Stimulated activated CD4-positive, alpha-beta T cell treated with anti-CD3 and anti-CD28 coated beads, TNF-alpha, amount 100 ng/mL, for 48 hours (primary cell): ENCODE measurements at places on chromosomes 2 and 18.

GRCh38 chr2:42905341-42906110, 113.1 kb upstream of the HAAO start:
- DNase-seq, result no peak

GRCh38 chr18:23920054-23920453, 94.5 kb upstream of the TTC39C start:
- DNase-seq, result no peak

DNA sequence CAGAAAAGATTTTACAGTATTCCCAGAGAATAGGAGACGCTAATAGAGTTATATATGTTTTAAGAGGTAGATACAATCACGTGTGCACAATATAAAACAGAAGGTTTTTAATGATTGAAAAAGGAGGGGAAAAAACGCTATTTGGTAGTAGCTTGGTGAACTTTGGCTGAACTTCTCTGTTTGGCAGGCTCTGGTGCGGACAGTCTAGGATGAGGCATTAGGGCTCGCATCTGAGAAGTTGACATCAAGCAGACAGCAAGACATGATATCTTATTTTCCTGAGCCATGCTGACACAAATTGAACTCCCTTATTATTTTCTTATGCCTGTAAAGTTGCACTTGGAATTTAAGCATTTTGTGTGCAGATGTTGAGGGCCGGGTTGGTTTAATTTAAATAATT, 176.6 kb downstream of the EN1 start:
- no peak for DNase-seq

- DNase-seq, result no peak
These were observed 88.9 kb upstream of the CRIM1 start for GRCh38 chr2:36266536-36267121.

DNA sequence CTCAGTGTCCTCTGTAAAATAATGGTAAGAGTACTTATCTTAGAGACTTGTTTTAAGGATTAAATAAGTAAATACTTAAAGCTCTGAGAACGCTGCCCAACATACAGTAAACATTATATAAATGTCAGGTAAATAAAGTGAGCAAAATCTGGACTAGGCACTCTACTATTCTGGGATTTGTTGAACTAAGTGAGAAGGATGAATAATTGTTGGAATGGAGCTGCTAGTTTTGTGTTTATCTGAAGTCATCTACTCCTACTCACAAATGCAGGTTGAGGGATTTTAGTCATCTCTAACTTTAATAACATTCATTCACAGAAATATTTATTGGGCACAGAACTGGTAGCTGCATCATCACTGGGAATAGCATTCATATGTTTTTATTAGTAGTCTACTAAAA, 103.4 kb downstream of the MEIS1 start:
- DNase-seq, result no peak

GRCh38 chr2:7437141-7437540, 519.9 kb downstream of the RNF144A start:
- DNase-seq, result no peak

- no peak for DNase-seq
These were observed 39.6 kb downstream of the DOK1 start for GRCh38 chr2:74593826-74594772.

DNA sequence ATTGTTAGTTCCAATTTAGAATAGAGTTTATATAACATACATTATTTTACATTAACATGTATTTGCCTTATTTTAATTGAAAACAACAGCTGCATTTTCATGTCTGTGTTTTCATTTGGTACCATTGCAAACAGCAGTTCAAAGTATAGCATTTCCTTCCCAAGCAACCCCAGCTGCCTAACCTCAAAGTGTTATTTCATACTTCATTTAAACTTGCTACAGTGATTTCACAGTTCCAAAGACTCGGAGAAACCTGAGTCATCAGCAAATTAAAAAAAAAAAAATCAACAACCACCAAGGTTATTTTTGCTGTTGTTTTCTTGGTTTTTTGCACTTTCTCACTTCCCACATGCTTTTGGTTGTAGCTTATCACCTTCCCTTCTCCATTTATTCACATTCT, 236.5 kb upstream of the SPHKAP start:
- DNase-seq, result no peak

GRCh38 chr18:34818064-34818463, 108.0 kb downstream of the DTNA start:
- DNase-seq, result no peak

DNA sequence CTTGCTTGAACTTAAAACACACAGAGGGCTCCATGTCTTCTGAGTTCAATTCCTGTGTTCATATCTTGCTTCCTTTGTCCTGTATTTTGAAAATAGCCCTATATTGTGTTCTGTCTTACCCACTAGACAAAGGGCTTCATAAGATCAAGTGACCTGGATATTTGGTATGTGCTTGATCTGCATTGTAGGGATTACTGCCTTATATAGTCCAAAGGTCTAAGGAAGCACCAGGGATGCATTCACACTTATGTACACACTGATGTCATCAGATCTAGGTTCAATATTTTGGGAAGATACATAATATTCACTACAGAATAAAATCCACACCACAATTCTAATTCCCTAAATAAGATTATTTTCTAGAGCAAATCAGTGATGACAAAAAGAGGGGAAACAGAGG, 278.0 kb upstream of the KYNU start:
- no peak for DNase-seq

GRCh38 chr2:234083572-234084348, 33.3 kb downstream of the SPP2 start:
- no peak for DNase-seq

DNA sequence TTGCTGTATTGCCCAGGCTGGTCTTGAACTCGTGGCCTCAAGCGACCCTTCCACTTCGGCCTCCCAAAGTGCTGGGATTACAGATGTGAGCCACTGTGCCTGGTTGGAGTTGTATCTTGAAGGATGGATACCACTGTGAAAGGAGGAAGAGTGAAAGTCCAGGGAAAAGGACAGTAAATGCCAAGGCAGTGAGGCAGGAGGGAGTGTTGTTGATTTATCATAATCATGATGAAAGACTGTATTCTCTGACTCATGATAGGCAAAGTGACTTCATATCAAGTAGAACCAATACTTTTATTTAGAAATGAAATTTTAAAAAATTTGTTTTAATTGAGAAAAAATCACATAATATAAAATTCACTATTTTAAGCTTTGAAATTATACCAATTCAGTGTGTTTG, 162.3 kb downstream of the ARHGAP28 start:
- DNase-seq, result no peak

DNA sequence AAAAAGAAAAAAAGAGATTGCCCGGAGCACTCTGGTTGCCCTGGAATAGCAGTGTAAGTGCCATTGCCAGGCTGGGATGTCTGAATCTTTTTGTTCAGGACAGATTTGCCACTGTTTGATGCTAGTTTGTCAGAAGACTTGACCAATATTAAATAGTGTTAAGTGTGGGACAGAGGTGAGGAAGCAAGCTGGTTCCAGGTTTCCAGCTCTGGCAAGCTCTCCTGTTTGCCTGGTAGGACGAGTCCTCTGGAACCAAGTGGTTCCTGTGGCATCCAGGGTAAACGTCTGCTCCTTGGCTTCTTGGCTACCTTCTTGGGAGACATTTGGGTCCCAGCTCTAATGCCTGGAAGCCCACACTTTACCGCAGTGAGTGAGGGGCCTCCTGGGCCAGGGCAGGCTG, 20.8 kb upstream of the IGFBP5 start:
- no peak for DNase-seq

DNA sequence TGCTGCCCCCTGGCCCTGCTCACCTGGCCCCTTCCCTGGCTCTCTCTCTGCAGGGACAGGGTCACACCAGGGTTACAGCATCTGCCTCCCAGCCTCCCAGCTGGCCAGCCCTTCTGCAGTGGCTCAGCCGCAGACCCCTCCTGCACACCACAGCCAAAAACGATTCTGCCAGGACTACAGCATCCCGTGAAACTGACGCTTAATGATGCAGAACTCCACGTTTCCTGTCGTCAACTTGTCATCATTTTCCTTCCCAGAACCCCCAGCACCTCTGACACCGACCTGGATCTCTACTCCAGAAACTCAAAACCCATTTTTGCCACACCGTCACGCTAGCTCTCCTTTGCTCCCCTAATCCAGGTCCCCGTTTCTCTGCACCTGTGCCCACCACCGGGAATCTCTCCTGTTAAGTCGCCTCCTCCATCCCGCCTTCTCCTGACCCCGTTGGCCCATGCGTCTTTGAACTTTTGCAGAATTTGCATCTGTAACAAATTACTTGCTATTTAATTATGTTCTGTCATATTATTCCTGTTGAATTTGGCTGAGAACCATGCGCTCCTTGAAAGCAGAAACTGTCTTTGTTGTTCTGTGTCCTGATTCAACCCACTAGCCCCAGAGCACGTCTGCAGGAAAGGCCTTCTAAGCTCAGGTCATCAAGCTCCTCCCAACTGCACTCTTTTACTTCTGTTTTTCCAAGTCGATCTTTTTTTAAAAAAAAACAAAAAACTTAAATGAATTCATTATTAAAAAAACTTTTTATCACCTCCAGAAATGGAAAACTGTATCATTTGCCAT, 173.2 kb upstream of the COPS8 start:
- DNase-seq, result no peak

GRCh38 chr2:82139979-82140611, 1835.5 kb upstream of the LRRTM1 start:
- DNase-seq, result no peak

- no peak for DNase-seq
These were observed 57.0 kb downstream of the ZNF407 start for GRCh38 chr18:74654638-74655037.

DNA sequence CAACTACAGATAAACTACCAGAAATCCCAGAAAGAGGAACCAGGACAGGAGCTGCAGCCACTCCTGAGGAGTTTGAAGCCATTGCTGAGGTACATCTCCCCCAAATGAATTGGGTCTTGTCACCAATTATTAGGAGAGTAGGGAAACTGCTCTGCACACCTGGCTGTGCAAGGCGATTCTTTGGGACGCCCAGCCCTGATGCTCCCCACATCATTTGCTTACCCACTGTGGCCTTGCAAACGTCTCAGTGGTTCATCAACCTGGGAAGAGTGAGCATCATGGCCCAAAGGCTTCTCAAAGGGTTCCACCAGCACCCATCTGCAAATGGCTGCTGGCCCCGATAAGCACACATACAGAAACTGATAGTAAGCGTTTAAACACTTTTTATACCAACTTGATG, 21.8 kb upstream of the DCDC2C start:
- no peak for DNase-seq

GRCh38 chr2:174972924-174973323, 32.3 kb downstream of the CHN1 start:
- no peak for DNase-seq

GRCh38 chr2:446963-447530, 159.2 kb upstream of the ALKAL2 start:
- DNase-seq, result no peak

DNA sequence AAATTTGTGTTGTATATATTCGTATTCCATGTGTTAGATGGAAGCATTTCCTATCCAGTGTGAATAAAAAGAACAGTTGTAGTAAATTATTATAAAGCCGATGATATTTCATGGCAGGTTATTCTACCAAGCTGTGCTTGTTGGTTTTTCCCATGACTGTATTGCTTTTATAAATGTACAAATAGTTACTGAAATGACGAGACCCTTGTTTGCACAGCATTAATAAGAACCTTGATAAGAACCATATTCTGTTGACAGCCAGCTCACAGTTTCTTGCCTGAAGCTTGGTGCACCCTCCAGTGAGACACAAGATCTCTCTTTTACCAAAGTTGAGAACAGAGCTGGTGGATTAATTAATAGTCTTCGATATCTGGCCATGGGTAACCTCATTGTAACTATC, 138.8 kb downstream of the GFPT1 start:
- DNase-seq, result no peak

- no peak for DNase-seq
These were observed 90.5 kb upstream of the IL1R2 start for GRCh38 chr2:101901241-101901640.

- no peak for DNase-seq
These were observed 47.7 kb downstream of the OSBPL6 start for GRCh38 chr2:178241844-178242551.

DNA sequence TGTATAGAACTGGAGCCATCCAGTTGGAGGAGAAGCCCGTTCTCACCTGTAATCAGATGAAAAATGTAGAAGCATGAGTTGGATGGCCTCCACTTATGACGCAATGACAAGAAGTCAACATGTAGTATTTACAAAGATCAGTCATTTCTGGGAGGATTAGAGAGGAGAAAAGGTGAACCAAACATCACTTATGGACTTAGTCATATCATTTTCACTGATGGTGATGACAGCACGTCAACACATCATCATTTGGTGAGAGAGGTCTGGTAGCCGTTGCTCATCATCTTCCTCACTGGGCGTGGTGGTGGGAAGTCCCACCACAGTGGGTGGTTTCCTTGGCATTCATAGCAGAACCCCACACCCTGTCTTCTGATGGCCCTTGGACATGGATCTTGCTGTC, 264.2 kb upstream of the EPAS1 start:
- DNase-seq, result peak; percentile 46

- DNase-seq, result no peak
These were observed 130.1 kb downstream of the MAP2 start for GRCh38 chr2:209553913-209554312.

GRCh38 chr18:54718408-54718773, 109.9 kb upstream of the RAB27B start:
- DNase-seq, result no peak

GRCh38 chr2:241191081-241191480, 2.6 kb downstream of the ANO7 start:
- no peak for DNase-seq

DNA sequence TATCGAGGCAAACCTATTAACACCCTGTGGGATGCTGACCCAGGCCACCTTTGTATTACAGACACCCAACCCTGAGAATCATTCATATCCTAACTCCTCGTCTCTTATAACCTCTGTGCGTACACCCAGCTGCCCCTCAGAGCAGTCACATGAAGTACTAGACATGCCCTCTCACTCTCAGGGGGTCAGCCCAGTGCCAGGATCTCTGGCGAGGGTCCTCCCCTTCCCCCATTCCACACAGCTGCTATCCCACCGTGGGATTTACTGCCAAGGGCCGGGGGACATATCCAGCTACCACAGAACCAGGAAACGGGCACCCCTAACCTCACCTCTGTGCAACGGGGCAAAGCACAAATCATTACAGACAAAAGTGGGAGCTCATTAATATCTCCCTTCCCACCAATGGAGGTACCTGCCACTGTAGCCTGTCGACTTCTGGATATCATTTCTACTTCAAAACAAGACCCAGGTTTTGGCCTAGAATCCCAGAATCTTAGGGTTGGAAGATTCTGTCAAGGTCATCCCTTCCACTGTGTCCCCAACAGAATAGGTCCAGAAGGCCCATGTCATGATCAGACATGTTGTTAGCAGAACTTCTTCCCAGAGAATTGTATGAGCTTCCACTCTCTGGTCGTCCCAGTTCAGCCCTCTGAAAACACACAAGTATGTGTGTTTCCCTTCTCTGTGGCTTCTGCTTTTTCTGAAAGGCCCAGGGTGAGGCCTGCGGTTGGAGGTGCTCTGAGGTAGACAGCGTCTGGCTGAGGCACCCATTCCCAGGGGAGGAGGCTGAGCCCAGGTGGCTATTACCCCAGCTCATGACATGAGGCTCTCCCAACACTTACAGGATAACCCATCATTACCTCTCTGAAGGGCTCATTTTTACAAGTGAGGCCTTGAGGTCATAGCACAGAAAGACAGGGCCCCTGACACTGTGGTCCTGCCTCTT, 1.7 kb downstream of the TMBIM1 start:
- DNase-seq, result no peak

- DNase-seq, result no peak
These were observed 5.2 kb downstream of the CTDP1 start for GRCh38 chr18:79684787-79685186.

GRCh38 chr2:502831-503230, 174.4 kb downstream of the TMEM18 start:
- DNase-seq, result no peak

- no peak for DNase-seq
These were observed 31.1 kb downstream of the GREB1 start for GRCh38 chr2:11564816-11565567.
